NCI-H1105 (cell line): ENCODE measurements at places on chromosomes 1 and 21.

- no peak for DNase-seq
These were observed 31.4 kb upstream of the CD84 start for GRCh38 chr1:160610569-160611242.

DNA sequence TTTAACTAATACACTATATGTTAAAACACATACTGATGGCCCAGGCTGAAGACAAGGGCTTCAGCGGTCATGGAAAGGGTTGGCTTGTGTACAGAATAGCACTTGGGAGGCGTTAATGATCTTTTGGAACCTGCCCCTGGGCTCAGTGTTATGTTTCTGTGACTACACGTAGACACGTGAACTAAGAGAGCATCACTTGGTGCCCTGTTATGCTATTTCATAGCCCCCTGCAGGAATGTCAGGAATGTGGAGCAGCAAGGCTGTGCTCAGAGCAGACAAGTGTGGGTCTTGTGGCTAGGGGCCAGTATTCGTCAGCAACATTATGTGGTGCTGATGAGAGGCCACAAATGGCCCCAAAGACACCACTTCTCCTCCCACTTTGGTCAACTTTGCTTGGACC, 132.4 kb downstream of the MAP3K21 start:
- no peak for DNase-seq

GRCh38 chr1:29387210-29387609, 150.9 kb downstream of the PTPRU start:
- DNase-seq = no peak

DNA sequence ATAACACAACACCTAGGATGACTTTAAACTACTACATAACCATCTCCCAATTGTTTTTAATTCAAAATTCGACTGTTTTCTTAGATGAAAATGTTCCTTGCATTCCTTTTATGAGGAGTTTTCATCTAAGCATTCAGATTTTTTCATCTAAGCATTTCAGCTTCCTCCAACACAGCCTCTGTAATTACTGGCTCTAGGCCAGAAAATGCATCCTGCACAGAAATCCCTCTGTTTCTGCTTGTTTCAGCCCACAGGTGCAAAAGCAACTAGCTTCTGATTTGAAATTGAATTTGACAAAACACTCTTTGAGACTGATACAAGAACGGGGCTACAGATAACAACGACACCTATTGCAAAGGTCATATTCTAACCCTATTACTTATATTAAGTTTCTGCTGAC, 90.4 kb downstream of the RGS21 start:
- DNase-seq = peak; percentile 4

DNA sequence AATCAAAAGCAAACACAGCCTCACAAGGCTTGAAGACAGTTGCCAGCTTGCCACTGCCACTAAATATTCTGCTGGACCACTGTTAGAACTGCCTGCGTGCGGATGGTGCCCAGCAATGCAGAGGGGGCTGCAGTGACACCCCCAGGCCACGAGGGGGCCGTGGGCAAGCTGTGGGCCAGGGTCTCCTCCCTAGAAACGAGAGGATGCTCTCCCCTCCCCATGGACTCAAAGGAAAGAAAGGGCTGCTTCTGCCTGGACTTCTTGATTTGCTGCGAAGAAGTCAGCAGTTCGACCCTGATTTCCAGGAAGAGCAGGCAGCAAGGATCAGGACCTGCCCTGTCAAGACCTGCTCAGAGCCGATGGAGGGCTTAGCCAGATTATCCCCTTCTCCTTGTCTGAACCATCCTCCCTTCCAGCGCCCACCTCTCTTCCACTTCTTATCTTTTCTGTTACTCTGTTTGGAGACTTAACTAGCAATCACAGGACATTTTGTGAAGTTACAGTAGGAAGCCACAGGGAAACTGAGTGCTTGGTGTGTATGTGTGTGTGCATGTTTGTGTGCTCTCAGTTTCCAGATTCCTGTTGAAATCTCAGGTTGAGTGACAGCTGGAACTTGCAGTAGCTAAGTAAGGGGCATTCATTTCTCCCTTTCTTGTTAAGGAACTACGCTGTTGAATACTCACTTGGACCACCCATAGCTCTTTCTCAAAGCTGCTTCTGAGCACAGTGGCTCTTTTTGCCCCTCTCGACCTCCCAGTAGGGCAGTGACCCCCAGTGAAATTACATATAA, 2.7 kb downstream of the MAN1C1 start:
- peak; percentile 69 for DNase-seq

DNA sequence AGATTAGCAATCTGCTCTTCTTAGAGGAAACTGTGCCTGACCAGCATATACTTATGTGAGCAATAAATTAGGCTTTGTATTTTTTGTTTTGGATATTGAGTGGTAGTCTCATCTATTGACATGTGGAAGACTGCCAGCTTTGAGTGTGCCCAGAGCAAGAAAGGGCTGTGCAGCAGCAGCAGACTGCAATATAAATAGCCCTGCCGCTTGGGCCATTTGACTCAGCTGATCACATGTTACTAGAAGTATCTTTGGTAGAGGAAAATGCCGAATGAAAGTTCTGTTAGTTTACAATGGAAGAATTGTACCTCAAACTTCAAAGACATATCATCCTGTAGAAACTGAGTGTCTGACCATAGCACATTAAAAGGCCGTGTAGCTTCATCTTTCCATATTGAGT, 9.1 kb upstream of the PSMB2 start:
- peak; percentile 33 for DNase-seq
